ENCODE measurements at places on chromosomes 1 and 21.
A peak's percentile ranks its signal among the peaks of the same experiment; 100 is the strongest.

DNA sequence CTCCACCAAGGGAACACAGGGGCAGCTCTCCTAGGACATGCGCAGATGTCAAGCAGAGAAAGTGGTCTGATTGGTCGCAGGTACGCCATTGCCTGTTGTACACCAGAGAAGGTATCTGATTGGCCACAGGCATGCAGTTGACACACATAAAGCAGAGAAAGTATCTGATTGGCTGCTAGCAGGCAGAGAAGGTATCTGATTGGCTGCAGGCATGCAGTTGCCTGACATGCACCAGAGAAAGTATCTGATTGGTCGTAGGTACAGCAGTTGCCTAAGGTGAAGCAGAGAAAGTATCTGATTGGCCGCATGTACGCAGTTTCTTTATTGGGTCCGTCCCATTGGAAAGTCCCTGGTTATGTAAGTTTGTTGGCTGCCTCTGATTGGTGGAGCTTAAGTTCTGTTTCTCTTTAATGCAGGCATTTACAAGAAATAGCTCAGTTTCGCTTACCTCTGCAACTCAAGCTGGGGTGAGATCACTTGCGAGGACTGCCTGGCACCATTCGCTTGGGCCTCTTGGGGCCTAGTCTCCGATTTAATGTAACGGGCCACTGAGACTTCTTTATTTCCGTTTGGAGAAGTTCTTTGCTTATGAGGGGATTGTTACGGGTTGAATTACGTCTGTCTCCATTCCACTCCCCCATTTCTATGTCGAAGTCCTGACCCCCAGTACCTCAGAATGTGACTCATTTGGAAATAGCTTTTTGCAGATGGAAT is 74.2 kb downstream of the SIK1 start:
- DNase-seq, result no peak

DNA sequence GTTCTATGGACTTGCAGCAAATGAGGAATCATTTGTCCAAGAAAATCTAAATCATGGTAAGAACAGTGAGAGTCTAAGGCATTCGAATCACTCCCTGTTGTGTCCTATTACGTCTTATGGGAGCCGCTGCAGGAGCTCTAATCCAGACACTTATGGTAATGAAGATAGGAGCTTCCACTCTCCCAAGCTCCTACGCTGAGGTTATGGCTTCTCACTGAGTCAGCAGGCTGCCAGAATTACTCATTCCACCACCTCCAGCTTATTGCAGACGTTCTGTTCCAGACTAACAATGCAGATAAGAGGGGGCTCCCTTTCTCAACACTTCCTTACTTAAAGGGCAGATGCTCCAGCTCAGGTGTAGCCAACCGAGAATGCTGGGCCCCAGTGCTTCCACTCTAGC is 212.6 kb downstream of the GREM2 start:
- DNase-seq, result no peak

GRCh38 chr1:246213036-246213435 is 294.0 kb downstream of the SMYD3 start:
- no peak for DNase-seq

DNA sequence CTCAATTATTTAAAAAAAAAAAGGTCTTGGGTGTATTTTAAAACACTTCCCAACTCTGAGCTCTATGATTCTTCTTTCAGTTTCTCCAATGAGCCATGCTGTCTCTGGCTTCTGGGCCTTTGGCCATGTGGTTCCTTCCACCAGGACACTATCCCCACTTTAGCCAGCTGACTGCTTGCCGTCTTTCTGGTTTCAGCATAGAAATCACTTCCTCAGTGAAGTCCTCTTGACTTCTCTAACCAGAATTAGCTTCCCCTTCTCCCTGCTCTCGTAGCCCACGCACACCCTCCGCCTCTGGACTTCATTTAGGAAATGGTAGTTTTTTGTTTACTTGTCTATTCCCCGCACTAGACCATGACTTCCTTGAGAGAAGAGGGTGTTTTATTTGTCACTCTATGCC is 1.1 kb upstream of the DIO1 start:
- no peak for DNase-seq

DNA sequence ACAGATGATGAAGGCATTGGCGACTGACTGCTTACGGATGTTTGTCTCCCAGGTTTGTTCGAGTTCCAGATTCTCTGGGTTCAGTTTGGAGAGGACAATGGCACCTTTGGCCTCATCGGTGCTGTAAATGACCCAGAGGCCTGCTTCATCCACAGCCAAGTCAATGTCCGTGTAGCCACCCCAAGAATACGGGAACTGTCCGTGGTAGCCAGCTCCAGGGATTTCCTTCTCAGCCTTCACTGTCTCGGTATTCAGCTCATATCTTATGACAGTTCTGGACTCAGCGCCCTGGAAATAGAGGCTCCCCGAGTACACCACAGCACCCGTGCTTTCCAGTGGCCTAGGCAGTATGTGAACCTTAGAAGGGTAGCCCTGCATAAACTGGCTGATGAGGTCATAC is 14.1 kb downstream of the MYOCOS start:
- DNase-seq, result no peak

GRCh38 chr21:20522611-20523010 is 475.6 kb upstream of the NCAM2 start:
- no peak for DNase-seq

DNA sequence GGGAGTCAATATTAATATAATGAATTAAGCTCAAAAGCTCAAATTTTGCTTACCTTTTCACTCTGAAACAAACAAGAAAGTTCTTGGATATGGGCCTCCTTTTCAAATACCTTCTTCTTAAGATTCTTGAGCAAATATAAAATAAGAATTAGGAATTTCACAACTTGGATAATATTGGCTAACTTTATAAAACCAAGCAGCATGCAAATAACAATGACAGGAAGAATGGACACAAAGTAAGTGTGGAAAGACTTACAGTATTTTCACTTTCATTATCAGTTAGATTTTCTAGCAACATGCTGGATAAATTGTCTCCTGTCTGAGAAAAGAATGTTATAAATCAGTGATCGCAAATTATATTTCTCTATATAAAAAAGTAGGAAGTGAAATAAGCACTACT is 13.2 kb downstream of the ODF2L start:
- no peak for DNase-seq

- DNase-seq, result no peak
These were observed 64.2 kb upstream of the RBM34 start for GRCh38 chr1:235225299-235225698.

- no peak for DNase-seq
These were observed 201.6 kb upstream of the PTBP2 start for GRCh38 chr1:96519851-96520578.

GRCh38 chr1:47885062-47885830 is 111.9 kb downstream of the TRABD2B start:
- DNase-seq, result no peak

GRCh38 chr1:224683936-224684335 is 67.8 kb downstream of the CNIH3 start:
- no peak for DNase-seq

GRCh38 chr1:3620708-3621107 is 4.1 kb upstream of the TPRG1L start:
- DNase-seq, result no peak

DNA sequence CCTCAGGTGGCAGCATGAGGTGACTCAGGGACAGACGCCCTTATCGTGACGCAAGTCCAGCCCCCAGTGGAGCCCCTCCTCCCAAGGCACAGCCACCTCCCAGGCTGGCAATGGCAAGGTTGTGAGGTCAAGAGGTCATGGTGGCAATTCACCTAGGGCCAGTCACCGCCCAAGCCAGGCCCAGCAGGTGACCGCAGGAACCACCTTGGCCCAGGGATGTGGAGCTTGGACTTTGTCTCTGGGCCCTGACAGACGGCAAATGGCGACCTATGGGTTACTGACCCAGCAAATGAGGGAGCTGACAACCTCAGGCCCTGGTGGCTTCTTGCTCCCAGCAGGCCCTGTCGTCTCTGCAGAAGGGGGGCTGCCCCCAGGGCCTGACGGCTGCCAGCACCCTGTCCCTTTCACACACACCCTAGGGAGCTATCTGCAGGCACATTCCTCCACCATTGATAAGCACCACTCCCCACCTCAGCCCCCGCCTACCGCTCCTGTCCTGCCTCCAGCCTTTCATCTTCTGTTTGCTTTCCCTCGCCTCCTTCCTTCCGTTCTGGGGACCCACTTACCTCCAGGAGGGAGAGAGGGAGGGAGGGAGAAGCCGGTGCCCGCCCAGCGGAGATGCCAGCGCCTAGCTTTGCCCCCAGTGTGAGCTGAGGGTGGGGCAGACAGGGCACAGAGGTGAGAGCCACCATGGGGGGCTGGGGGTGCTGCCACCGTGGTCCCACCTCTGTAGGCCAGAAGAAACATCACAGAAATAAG is 12.1 kb downstream of the EPHA2 start:
- DNase-seq, result no peak

GRCh38 chr1:223487887-223488259 is 94.7 kb downstream of the CCDC185 start:
- DNase-seq, result no peak

GRCh38 chr1:42576935-42577334 is 81.3 kb upstream of the PPIH start:
- no peak for DNase-seq

- no peak for DNase-seq
These were observed 78.7 kb downstream of the PAPPA2 start for GRCh38 chr1:176541663-176542062.

DNA sequence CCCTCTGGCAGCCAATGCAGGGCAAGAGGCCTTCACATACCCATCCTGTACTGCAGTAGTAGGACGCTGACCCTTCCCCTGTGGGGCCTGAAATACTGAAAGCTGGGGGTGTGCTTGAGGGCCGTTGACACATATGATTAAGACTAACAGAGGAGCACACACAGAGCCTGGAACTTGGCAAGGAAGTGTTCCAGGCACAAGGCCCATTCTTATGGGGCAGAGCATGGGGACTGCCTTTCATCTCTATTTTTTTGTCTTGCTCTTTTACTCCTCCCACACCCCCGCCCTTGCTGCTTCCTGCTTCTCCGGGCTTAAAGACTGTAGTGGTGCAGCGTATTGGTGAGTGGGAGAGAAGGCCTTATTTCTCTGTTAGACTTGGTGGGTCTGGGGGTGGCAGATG is 137.4 kb downstream of the BACH1 start:
- DNase-seq, result peak; percentile 8

DNA sequence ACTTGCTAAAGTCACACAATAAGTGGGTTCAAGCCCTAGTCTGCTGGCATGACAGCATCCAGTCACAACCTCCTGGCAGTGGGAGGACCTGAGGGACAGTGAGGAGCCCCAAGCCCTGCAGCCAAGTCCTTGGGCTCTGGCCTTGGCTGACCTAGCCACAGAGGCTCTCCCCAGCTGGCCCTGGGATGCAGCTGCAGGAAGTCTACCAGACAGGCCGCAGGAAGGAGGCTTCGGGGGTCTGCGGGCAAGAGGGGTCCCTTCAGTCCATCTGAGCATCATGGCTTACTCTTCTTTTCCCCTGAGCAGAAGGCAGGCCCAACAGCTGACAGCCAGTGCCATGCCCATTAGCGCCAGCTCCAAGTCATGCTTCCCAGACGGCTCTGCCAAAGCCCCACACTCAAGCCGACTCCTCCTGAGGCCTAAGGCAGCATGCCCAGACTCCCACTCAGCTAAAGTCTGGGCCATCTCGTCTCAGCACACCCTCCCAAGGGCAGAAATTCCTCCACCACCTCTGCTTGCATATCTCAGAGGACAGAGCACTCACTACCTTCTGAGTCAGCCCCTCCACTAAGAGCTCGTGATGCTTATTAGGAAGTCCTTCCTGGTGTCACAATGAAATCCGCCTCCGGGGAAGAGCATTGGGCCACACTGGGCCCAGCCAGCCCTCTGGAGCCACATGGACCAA is 20.1 kb downstream of the SLC1A7 start:
- DNase-seq, result no peak

- no peak for DNase-seq
These were observed 9.3 kb downstream of the MYOC start for GRCh38 chr1:171643156-171643555.

- DNase-seq, result no peak
These were observed 19.0 kb upstream of the PTPN14 start for GRCh38 chr1:214570442-214570841.

DNA sequence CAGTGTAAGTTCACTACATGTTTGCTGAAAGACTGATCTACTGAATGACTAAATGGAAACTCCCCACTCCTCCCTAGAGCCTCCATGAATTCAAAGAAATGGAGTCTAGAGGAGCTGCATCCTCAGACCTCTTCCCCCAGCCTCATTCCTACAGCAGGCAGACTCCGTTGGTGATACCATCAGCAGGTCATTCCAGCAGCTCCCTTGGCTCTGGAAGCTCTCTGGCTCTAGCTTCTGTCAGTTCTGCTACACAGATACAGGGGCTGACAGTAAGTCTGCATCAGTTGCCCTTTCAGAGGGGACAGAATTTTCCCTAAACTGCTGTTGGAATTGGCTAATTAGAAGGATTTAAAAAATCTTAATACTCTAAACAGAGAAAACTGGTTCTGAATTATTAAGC is 31.7 kb upstream of the DMRTA2 start:
- DNase-seq, result no peak

- peak; percentile 60 for DNase-seq
These were observed 34.1 kb upstream of the BTG2 start for GRCh38 chr1:203271018-203271743.

DNA sequence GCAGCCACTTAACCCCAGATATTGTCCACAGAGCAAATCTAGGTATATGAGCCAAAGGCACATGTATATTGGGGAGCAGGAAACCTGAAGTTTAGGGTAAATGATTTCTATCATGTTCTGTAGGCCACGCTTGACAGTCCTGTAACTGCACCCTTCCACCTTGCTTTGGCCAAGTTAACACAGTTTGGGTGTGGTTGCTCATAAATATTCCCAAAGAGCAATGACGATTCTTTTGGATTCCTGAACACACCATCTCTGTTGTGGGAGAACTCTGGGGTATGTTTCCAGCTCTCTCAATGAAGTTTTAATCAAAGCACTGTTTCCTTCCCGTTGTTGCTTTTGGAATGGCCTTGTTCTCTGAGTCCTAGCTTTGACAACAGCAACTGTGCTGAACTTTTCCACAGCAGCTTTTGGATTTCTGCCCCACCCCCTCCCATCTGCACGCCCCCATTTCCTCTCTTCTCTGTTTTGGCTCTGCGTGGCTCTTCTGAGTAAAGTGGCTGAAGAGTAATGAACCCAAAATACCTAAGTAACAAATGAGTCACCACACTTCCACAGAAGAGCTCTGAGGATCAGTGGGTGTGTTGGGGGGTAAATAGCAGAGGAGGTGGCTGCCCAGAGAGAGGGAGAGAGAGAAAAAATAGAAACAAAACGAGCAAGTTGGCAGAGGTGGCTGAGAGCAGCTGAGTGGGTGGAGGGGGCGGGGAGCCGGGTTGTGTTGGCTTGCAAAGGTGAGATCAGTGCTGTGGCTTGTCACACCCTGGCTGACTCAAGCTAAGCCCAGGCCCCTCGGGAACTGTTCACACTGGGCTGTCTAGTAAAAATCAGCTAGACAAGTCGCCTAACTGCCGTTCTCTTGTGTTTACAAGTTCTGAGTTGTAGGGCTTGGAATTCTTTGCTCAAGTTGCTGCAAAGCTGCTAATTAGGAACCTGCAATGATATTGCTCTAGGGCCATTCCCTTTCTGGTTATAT is 26.9 kb upstream of the RAP1A start:
- peak; percentile 98 for DNase-seq

DNA sequence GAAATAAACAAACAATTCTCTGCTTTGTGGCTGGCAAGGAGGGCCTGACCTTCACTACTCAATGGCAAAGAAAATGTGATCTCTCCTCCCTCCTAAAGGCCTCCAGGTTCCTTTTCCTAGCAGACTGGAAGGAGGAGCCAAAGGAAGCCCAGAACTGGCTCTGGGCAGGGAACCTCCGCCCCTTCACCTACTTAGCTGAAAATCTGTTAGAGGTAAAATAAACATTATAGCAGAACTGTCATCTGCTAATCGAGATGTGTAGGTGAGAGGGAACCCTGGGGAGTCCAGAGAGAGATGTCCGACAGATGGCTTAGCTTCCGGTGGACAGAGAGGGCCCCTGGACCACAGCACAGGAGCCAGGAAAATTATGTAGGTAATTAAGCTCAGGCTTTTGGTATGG is 75.2 kb upstream of the KCNA3 start:
- no peak for DNase-seq
